NCI-H1436 treated with DMSO at 0.1 percent for 48 hours (cell line): ENCODE measurements at places on chromosomes 13 and 19.

DNA sequence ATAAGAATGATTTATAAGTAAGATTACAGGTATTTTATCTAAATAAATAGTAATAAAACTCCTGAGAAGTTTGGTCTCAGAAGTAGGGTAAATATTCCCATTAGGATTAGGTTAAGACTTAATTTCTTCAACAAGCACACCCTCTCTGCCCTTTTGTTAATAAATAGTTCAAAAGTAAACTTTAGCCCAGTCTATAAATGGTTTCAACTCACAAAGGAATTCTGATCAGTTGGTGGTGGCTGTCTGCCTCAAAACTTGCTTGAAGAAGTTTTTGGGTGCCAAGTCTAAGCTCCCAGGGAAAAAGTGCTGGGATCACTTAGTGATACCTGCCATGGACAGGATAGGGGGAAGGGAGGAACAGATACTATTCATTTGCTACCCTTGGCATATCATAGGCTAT is 22.9 kb downstream of the MBNL2 start:
- DNase-seq, result no peak

DNA sequence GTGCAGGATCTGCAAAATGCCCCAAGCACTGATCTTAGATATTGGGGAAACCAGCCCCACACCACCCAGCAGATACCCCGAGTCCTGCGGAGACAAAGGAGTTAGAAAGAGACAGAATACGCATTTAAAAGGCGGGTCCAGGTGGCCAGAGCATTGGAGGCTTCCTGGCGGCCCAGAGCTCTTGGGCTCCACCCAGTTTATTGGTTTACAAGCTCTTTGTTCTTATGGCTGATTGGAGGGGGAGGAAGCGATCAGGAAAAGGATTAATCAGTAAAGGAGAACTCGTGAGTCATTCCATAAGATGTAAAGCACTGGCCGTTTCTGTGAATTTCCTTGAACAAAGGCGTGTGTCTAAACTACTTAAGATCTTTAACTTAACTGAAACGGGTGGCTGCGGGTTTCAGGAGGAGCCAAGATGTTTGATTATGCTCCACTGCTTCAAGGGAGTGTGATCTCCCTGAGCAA is 926 bp downstream of the ZNF587 start:
- no peak for DNase-seq

- DNase-seq, result no peak
These were observed 94.0 kb upstream of the PEG3 start for GRCh38 chr19:56934438-56935090.

DNA sequence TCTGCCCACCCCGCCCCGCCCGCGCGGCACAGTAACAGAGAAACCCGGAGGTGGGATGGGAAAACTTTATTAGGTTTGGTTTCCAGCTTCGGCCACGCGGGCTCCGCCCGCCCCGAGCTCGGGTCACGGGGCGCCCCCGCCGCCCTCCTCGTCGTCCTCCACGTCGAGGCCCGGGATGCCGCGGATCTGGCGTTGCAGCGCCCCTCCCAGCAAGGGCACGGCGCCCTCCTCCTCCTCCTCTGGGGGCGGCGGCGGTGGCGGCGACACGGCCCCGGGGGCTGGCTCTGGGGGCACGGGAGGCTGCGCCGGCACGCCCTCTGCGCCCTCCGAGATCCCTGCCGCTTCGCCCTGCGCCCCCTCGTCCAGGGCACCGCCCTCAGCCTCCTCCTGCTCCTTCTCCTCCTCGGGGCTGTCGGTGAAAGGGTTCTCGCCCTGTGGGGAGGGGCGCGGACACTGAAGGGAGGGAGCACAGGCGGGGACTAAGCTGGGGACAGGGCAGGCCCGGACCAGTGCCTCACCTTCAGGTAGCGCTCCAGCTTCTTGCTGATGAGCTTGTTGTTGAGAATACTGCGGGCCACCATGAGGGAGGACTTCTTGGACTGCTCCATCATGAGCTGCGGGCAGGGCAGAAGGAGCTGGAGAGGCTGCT is 536 bp upstream of the AKAP8 start:
- DNase-seq, result no peak

DNA sequence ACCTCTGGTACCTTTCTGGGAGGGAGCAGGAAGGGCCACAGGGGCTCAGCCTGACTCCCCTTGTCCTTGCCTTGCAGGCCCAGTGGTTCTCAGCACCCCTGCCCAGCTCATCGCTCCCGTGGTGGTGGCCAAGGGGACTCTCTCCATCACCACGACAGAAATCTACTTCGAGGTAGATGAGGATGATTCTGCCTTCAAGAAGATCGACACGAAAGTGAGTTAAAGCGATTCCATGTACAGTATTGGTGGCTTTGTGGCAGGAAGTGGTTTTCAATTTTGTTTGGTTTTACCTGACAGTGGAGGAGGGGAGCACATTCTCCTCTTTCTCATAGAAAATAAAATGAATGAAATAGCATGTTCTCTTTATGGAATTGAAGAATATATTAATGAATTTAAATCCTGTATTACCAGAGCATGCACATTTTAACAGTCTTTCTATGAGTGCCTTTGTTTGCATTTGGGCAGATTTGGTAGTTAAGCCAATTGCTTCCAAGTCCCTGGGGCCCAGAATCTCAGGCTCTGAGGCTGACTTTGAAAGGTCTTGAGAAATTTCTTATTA is 4.1 kb downstream of the MAB21L1 start:
- no peak for DNase-seq

GRCh38 chr13:37114250-37114649 is 8.8 kb upstream of the CSNK1A1L start:
- no peak for DNase-seq

DNA sequence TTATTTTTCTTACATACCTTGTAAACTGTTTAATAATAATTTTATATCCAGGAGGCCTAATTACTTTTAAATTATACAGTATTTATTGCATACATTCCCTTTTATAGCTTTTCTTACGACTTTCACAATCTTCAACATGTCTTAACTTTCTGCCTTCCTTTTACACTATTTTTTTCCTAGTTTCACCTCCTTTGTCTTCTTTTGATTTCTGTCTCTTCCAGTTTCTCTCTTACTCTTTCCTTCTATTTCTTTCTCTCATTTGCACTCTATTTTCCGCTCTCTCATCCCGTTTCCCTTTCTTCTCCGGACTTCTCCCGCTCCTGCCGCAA is 11.5 kb downstream of the ZNF552 start:
- no peak for DNase-seq

- DNase-seq, result no peak
These were observed 21.9 kb upstream of the EVI5L start for GRCh38 chr19:7808108-7808507.

GRCh38 chr13:103605546-103606326 is 539.5 kb upstream of the SLC10A2 start:
- no peak for DNase-seq

GRCh38 chr13:109390391-109390790 is 396.0 kb downstream of the IRS2 start:
- DNase-seq, result no peak

GRCh38 chr13:80012251-80012650 is 328.7 kb downstream of the SPRY2 start:
- DNase-seq, result no peak

GRCh38 chr13:55214841-55215345 is 1925.8 kb upstream of the PRR20A start:
- DNase-seq, result no peak

- no peak for DNase-seq
These were observed 254.5 kb upstream of the DACH1 start for GRCh38 chr13:72121466-72121865.

DNA sequence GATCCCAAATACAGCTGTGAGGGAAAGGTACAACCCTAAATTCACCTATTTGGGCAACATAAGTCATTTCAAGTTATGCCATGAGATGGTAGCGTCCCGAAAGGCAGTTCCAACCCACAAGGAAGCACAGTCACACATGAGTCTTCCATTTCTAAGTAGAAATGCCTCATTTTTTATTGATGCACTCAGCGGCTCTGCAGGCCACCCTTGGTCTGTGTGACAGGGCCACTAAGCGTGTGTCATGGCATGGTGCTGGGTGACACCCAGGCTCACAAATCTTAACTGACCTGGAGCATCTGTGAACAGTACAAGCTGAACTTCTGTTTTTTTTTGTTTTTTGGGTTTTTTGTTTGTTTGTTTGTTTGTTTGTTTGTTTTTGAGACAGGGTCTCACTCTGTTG is 15.1 kb downstream of the RAB20 start:
- DNase-seq, result no peak

- DNase-seq, result no peak
These were observed 718 bp downstream of the ACTN4 start for GRCh38 chr19:38647966-38648768.

- DNase-seq, result no peak
These were observed 45.8 kb downstream of the RUBCNL start for GRCh38 chr13:46341112-46341711.

- DNase-seq, result no peak
These were observed 108.5 kb downstream of the STK24 start for GRCh38 chr13:98468361-98468760.

- no peak for DNase-seq
These were observed 307.5 kb upstream of the DACH1 start for GRCh38 chr13:72174549-72174948.

- no peak for DNase-seq
These were observed 98.6 kb downstream of the GADD45B start for GRCh38 chr19:2574478-2574931.

GRCh38 chr13:31122544-31123260 is 39.0 kb downstream of the HSPH1 start:
- no peak for DNase-seq

DNA sequence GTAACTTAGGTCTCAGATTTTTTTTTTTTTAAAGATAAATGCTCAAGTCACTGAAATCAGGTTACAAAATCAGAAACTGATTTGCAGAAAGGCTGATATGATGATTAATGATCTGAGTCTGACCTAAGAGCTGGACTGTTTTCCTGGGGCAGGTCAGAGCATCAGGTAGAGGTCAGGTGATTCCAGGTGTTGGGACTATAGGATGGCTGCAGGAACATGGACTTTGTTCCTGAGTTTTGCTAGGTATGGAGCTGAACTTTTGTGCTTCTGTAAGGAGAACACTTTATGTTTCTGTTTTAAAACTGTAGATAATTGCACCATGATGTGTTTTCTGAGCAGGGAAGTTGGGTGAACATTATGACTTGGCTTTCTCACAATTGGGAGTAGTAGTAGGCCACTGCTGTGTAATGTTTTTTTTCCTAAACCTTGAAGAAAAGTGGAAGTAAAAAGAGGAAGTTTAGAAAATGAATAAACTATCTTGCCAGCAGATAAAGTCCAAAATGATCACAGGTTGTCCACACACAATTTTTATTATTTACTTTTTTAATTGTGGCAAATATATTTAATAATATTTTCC is 297.2 kb downstream of the DCT start:
- DNase-seq, result no peak

- no peak for DNase-seq
These were observed 11.5 kb downstream of the DNM2 start for GRCh38 chr19:10729411-10729810.

- DNase-seq, result no peak
These were observed 237.0 kb upstream of the TSHZ3 start for GRCh38 chr19:31586282-31586681.

GRCh38 chr19:49631014-49631588 is 8.8 kb downstream of the RRAS start:
- DNase-seq, result no peak

DNA sequence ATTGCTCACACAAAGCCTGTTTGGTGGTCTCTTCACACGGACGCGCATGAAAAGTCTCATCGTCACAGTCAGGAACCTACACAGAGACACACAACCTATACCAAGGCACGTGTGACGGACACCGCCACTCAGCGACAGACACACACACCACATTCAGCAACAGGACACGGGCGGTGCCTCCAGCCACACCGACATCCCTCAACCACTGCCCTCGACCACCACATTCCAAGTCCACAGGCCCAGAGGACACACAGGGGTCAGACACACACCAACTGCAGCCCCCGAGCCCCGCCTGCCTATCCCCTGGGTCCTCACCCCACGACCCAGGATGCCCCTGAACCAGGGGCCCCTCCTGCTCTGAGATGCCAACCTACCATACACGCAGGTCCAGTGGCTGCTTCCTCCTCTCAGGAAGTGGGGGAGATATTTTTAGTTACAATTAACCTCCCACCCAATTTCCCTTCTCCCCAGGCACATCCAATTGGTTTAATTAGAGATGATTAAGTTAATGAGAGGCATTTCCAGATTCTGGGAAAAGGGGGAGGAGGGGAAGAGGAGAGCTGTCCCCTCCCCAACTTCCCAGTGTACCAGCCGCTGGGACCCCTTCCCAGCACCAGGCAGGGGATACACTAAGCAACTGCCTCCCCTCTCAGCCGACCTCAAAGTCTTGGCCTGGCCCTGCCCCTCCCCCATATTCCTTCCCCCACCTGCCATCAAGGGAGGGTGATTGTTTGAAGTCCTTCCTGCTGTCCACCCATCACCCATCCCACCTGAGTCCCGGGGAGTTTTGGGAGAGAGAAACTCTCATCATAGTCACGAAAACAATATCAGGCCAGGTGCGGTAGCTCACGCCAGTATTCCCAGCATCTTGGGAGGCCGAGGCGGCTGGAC is 20.4 kb downstream of the MEIS3 start:
- DNase-seq, result no peak

DNA sequence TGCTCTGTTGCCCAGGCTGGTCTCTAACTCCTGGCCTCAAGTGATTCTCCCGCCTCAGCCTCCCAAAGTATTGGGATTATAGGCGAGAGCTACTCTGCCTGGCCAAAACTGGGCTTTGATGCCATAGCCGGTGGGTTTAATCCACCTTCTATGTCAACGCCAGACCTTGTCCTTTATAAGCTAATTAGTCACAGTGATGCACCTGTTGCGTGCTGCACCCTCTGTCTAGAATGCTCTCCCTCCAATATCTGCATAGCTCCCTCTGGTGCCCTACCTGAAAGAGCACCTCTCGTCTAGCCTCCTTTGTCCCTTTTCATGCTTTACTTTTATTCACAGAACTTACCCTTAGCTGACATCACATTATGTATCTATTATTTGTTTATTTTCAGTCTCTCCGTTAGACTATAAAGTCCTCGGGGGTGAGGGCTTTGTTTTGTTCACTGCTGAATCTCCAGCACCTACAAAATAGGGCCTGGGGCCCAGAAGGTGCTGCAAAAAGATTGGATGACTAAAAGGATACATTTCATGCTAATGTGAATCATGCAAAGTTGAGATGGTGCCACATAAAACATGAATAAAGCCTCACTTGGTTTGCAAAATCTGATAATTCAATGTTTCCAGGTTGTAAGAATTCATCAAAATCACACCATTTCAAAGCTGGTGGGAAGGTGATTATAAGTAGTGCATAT is 148.1 kb downstream of the USP12 start:
- no peak for DNase-seq

GRCh38 chr19:32580353-32580900 is 563 bp upstream of the PDCD5 start:
- DNase-seq, result no peak
